ENCODE measurements at places on chromosomes 16 and 17.

- peak; percentile 85 for DNase-seq
Observed at GRCh38 chr17:78130437-78131101, at the start of gene TMC8. TSS of gene TMC8 (plus strand) at chr17:78130771. CDS start at chr17:78131589, 818 bp downstream.

GRCh38 chr16:35626041-35626440 is 2166.6 kb downstream of the TP53TG3F start:
- no peak for DNase-seq

DNA sequence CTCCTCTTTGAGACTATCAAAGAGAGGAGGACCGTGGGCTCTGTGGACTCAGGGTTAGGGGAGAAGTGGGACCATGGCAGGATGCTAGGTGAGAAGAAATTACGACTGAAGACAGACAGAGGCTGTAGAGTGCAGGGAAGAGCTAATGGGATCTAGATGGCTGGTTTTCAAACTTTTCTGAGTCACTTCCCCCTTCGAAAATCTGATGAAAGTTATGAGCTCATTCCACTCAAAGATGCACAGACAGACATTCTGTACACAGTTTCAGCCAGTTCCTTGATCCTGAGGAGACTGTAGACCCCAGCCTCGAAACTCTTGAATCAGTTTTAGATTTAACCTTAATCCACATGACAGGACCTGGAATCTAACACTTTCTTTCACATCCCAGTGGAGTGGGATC is 40.7 kb downstream of the RGS9 start:
- DNase-seq: no peak

GRCh38 chr17:8572764-8573163 is 57.8 kb downstream of the MYH10 start:
- no peak for DNase-seq

Measured in GM12864 (cell line).